OCI-LY7 (cell line): ENCODE measurements at places on chromosomes 11 and 22.

- DNase-seq, result no peak
Observed at GRCh38 chr11:47867823-47868222, 19.7 kb upstream of the NUP160 start.

- no peak for DNase-seq
Observed at GRCh38 chr11:45890886-45891550, 5.6 kb downstream of the MAPK8IP1 start.

GRCh38 chr11:134853992-134854991, 442.2 kb upstream of the B3GAT1 start:
- DNase-seq, result no peak

DNA sequence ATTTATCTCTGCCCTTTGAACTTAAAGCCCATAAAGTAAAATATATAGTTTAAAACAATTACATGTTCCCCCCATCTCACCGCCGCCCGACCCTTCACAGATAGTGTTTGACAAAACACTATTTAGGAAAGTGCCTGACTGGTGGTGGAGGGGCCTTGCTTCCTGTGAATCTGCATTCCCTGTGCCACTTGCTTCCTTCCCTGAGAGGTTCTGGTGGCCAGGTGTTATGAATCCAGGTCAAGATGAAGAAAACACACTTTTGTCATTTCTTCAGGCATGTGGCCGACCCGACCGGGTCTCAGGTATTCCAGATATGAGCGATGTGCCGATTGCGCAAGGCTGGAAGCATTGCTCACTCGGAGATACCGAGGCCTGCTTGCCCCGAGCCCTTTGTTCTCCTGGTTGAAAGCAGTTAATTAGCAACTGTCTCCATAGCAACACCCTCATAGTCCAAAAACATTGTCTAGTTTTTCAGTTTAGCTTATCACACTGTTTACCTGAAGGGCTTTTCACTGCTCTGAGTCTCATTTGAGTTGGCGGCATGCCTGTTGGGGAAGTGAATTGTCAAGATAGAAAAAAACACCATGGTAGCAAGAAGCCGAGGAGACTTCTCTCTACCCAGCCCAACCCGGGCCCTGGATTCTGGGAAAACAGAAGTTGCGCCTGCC, 128.3 kb downstream of the TEAD1 start:
- DNase-seq, result no peak
